Right hindlimb (tissue), 1 donor: ENCODE measurements at places on chromosomes 7 and 10.
A peak's percentile ranks its signal among the peaks of the same experiment; 100 is the strongest.

GRCh38 chr10:35462491-35462934, 126.2 kb downstream of the CCNY start:
- peak; percentile 46 for DNase-seq

- DNase-seq: no peak
Observed at GRCh38 chr10:7853226-7853842, 35.0 kb downstream of the TAF3 start.

DNA sequence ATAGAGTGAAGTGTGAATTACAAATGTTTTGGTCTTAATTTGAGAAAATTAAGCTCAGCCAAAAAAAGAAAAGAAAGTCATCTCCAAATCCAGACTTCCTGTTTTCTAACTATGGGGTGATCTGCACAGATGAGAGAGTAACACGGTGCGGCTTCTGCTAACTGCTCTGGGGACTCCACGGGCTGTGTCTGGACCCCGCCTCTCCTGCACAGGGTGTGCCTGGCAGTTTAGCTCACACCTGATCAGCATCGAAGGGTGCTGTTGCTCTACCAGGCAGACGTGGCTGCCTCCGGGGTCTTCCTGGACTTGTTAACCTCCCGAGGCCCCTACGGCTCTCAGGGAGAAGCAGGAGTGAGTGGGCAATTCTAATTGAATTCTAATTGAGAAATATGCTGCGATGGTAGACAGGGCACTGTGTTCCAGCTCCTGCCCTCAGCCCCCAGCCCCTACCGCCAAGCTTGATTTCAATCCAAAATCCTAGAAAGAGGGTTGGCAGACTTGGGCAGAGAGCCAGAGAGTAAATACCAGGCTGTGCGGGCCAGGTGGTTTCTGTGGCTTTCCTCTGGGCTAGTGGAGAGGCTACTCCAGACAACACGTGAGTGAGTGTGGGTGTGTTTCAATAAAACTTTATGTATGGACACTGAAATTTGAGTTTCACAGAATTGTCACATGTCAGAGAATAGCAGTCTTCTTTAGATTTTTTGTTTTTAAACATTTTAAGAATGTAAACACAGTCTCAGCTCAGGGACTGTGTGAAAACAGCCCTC, 13.4 kb downstream of the SHH start:
- DNase-seq: no peak

DNA sequence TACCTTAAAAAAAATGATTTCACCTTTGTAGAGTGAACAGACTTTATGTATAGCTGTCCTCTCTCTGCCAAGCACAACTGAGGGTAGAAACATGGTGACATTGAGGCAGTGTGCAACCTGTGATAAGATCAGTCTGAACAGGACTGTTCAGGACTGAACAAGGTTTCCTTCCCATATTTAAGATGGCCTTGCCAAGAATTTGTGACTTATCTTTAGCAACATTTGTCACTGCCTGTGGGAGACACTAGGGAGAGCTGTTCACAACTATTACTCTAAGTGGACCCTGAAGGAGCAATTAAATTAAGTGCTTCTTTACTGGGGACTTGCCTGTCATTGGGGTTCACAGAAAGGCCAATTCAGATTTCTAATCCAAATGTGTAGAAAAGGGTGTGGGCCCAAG, 6.7 kb downstream of the OR13A1 start:
- DNase-seq: no peak

GRCh38 chr10:14803827-14804226, 29.1 kb upstream of the FAM107B start:
- DNase-seq: no peak

- no peak for DNase-seq
Observed at GRCh38 chr10:112218960-112219359, 35.4 kb upstream of the GPAM start.

- no peak for DNase-seq
Observed at GRCh38 chr7:27302590-27302989, 60.0 kb downstream of the EVX1 start.

GRCh38 chr7:156857757-156858156, 35.2 kb downstream of the LMBR1 start:
- no peak for DNase-seq

- DNase-seq: no peak
Observed at GRCh38 chr7:2080060-2080387, 152.7 kb downstream of the MAD1L1 start.

DNA sequence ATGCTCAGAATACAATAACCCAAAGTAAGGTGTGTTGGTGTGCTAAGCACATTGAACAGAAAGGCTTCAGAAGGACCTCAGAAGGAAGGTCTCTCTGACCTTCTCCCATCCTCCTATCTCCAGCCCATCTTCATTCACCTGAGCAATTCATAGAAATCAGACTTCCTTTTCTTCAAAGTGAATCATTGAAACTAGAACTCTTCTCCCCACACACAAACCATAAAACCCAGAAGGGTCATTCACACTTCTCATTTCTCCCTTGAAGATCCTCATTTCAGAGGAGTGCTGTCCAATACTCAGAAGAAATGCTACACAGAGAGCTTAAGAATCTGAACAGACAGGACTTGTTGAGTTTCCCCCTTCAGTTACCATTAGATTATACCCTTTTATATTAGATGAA, 89.5 kb downstream of the VWDE start:
- DNase-seq: no peak
